ENCODE measurements at places on chromosomes 1 and 21. TPM values are rescaled to one million over a fixed set of nuclear protein-coding genes. Genes with fewer than 3 reads are reported as not detected.

Gene CACNA1E
- not detected for polyA plus RNA-seq

- H3K27ac ChIP-seq = no peak overlapping the region
- no peaks in the 10 kb centered on the region for H3K27me3 ChIP-seq
- H3K4me3 ChIP-seq = no peak overlapping the region
- H3K4me1 ChIP-seq = no peaks in the 10 kb centered on the region
- DNase-seq = no peak
- H3K36me3 ChIP-seq = no peaks in the 10 kb centered on the region
These were observed 4.8 kb upstream of the ASB17 start for GRCh38 chr1:75937034-75937433.

Gene RGS13
- 2.0 TPM for polyA plus RNA-seq

DNA sequence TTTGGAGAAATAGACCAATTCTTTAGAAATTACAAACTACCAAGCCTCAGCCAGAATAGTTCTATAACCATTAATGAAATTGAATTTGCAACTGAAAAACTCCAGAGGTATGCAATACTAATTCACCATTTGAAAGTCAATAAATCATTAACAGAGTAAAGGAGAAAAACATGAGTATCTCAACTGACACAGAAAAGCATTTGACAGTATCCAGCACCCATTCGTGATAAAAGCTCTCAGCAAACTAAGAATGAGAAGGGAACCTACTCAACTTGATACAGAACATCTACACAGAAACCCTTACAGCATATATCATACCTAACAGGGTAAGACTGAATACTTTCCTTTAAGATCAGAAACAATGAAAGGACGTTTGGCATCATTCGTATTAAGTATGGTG is 54.3 kb downstream of the ST6GALNAC5 start:
- no peaks in the 10 kb centered on the region for H3K27me3 ChIP-seq
- no peak overlapping the region for H3K27ac ChIP-seq
- no peaks in the 10 kb centered on the region for H3K4me1 ChIP-seq
- H3K36me3 ChIP-seq = no peaks in the 10 kb centered on the region
- DNase-seq = no peak
- H3K4me3 ChIP-seq = no peak overlapping the region

DNA sequence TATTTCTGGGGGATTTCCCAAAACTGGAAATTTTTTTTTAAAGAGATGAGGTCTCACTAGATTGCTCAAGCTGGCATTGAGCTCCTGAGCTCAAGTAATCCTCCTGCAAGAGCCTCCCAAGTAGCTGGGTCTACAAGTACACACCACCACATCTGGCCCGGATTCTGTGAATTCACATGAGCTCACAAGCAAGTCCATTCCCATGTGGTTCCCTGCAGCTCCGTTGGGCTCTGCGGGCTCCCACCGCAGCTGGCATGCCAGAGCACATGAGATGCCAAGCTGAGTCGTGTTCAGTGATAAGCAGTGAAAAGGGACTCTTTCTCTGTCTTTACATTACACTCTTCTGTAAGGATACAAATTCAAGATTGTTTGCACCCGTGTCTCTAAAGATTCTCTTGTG is 21.9 kb upstream of the TTF2 start:
- no peak overlapping the region for H3K4me3 ChIP-seq
- H3K27me3 ChIP-seq = no peaks in the 10 kb centered on the region
- no peaks in the 10 kb centered on the region for H3K36me3 ChIP-seq

- DNase-seq = peak; percentile 79
- H3K27me3 ChIP-seq = no peaks in the 10 kb centered on the region
- H3K4me1 ChIP-seq = peaks cover 16% of the 10 kb centered on the region
- no peak overlapping the region for H3K4me3 ChIP-seq
These were observed 35.2 kb downstream of the URB2 start for GRCh38 chr1:229661022-229661877.

DNA sequence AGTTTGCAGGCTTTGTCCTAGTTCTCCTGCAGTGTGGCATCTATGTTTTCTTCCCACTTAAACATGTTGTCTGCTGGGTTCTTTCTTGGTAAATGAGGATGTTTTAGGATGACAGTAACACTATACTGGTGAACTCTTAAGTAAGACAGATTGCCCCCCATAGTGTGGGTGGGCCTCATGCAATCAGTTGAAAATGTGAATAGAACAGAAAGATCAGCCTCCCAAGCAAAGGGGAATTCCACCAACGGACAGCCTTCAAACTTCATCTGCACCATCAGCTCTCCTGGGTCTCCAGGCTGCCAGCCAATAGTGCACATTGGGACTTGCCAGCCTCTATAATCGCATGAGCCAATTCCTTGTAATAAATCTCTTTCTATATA is 10.7 kb upstream of the TARBP1 start:
- no peak overlapping the region for H3K27ac ChIP-seq
- peaks cover 16% of the 10 kb centered on the region for H3K4me1 ChIP-seq
- no peaks in the 10 kb centered on the region for H3K36me3 ChIP-seq
- H3K4me3 ChIP-seq = no peak overlapping the region

GRCh38 chr1:218591966-218592365 is 246.8 kb downstream of the TGFB2 start:
- H3K27ac ChIP-seq = no peak overlapping the region
- H3K4me1 ChIP-seq = no peaks in the 10 kb centered on the region
- H3K4me3 ChIP-seq = no peak overlapping the region
- H3K36me3 ChIP-seq = no peaks in the 10 kb centered on the region
